Endothelial cell (in vitro differentiated cells): ENCODE measurements at places on chromosomes 11 and 22. TPM values are rescaled to one million over a fixed set of nuclear protein-coding genes. Genes with fewer than 3 reads are reported as not detected.

DNA sequence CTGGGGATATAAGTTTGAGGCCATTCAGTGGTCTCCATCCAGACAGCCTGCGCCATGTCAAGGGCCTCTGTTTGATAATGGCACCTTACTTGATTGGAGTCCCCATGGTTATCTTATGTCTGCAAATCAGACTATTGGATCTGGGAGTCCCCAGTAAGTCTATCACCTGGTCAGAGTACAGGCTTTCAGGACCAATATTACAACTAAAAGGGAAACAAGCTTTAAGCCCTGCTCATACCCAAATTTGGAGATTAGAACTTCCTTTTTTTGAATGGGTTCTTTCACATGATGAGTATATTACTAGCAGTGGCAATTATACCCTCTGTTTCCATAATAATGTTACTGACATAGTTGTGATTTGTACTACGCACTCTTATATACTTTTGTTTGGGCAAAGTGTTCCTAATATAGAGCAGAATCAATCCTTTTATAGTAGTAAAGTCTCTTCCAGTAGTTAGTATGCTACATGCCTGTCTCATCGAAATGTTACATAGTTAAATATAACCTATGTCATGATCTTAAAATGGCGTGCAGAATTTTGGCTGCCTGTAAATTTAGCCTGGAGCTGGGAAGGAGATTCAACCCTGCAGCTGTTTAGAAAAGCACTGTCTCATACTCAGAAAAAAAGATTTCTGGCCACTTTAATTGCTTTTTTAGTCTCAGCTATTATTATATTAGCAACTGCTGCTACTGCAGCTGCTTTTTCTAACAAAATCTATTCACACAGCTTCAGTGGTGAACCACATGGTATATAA, 4.9 kb downstream of the MS4A15 start:
- H3K36me3 ChIP-seq: peaks cover 5% of the 10 kb centered on the region
- H3K4me3 ChIP-seq: no peak overlapping the region
- no peak for DNase-seq

The OVCH2 gene
- 0.85 TPM for total RNA-seq

- H3K36me3 ChIP-seq: no peaks in the 10 kb centered on the region
- no peaks in the 10 kb centered on the region for H3K4me1 ChIP-seq
- no peak overlapping the region for H3K4me3 ChIP-seq
- H3K27ac ChIP-seq: no peak overlapping the region
These were observed 46.2 kb downstream of the IGF2 start for GRCh38 chr11:2092956-2093412.

DNA sequence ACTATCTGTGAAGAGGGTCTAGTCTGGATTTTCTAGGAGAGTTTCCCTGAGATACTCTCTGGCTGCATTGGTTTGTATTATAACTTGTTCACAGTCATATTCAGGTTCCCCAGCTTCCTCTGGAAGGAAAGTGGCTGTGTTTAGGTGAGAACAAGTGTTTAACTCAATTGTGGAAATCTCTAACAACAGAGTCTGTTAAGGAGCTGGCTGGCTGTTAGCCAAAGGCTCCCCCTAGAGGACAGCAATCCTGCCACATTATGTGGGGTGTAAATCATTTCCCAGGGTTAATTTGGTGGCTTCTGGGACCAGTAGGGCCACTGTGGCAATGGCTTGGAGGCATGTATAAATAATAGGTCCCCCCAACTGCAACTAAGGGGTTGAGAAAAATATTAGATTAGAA, 18.4 kb downstream of the MS4A6E start:
- no peak overlapping the region for H3K4me3 ChIP-seq
- peaks cover 9% of the 10 kb centered on the region for H3K4me1 ChIP-seq
- H3K36me3 ChIP-seq: no peaks in the 10 kb centered on the region
- H3K27me3 ChIP-seq: no peaks in the 10 kb centered on the region
- no peak overlapping the region for H3K27ac ChIP-seq

DNA sequence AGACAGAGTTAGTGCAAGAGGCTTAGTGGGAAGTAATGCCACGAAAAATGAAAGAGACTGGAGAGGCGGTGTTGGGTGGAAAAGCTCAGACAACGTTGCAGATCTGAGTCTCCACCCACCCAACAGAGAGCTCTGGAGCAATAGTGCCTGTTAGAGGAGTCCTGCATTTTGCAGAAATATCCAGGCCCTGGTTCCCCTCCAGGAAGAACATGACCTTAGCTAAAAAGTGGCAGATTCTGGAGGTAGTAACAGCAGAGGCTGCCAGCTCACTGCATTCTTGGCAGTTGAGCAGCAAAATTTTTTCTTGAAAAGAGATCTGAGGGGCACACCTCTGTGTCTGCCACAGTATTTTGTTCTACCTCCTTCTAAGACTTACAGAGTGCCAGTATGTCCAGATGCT, 27.7 kb upstream of the BIRC3 start:
- no peak overlapping the region for H3K27ac ChIP-seq
- H3K27me3 ChIP-seq: no peaks in the 10 kb centered on the region
- DNase-seq: no peak
- peaks cover 3% of the 10 kb centered on the region for H3K4me1 ChIP-seq
- H3K36me3 ChIP-seq: no peaks in the 10 kb centered on the region

- H3K27me3 ChIP-seq: no peaks in the 10 kb centered on the region
- H3K27ac ChIP-seq: peak overlapping the region; percentile 74
- H3K4me3 ChIP-seq: no peak overlapping the region
- H3K36me3 ChIP-seq: no peaks in the 10 kb centered on the region
- H3K4me1 ChIP-seq: peaks cover 34% of the 10 kb centered on the region
These were observed 55.0 kb downstream of the ARHGAP42 start for GRCh38 chr11:100741866-100742625.

DNA sequence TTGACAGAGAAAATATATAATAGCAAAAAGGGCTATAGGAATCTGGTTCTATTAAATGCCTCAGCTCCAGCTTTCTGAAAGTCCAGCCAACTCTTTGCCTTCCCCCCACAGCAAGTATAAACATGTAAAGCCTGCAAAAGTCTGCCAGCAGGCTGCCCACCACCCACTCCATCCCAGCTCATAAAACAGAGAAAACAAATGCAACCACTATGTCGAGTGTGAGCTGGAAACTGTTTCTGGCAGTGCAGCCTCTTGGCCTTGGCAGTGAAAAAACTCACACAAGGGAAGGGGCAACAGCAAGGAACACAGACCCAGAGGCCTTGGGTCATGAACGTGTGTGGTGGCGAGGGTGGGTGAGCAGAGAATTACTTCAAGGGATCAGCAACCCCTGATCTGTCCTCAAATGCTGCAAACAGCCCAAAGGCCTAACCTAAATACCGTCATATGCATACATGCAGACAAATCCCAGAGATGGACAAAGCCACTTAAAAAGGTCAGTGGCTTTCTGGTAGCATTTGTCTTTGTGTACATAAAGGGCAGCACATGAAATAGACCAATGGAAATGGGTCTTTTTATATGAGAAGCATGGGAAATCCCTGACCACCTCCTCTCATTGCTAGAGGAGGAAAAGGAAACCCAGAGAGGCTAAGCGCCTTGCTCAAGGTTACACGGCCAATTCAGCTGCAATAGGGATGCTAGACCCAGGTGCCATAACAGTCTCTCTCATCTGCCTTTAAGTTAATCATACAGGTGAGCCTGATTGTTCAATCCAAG, 74.8 kb downstream of the NAT10 start:
- no peak for DNase-seq
- peaks cover 47% of the 10 kb centered on the region for H3K4me1 ChIP-seq
- no peak overlapping the region for H3K27ac ChIP-seq
- peaks cover 14% of the 10 kb centered on the region for H3K27me3 ChIP-seq
- H3K4me3 ChIP-seq: no peak overlapping the region

GRCh38 chr11:61963282-61964057, 4.0 kb downstream of the FTH1 start:
- H3K27ac ChIP-seq: no peak overlapping the region
- H3K4me1 ChIP-seq: peaks cover 29% of the 10 kb centered on the region
- H3K36me3 ChIP-seq: peaks cover 26% of the 10 kb centered on the region

The SYTL2 gene
- 4.0 TPM for total RNA-seq

DNA sequence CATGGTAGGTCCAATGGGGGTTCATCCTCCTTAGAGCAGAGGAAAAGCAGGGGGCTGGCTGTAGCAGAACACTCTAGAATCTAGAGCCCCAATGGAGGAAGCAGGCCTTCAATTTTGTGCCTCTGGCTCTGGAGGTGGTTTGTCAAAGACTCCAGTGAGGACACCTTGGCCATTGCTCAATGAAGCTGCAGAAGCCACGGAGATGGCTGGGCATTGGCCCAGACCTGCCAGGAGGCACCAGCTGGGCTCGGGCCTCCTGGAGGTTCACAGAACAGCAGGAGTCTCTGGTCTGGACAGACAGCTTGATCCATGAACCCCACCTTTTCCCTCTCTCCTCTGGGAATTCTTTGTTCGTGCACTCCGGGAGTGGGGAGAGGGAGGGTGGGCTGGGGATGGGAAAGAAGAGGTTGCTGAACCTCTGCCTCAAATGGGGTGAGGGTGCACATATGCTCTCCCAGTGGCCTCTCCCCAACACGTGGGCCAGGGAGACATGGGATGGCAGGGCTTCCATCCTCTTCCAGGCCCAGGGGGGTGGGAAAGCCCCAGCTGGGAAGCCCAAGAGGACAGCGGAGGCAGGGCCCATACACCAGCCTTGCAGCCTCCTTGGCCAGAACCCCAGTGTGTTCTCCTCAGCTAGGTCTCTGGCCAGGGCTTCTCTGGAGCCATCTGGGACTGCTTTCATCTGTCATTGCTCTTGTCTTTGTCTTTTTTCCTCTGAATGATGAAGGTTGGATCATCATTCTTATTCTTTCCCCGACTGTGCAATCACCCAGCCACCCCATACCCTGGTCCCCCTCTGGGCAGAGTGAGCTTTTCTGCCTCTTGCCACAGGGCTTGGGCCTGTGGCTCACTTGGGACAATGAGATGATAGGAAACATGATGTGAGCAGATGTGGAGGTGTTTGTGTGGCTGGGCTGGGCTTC, 1019.4 kb downstream of the BRD1 start:
- H3K27me3 ChIP-seq: peaks cover 4% of the 10 kb centered on the region
- no peak for DNase-seq
- no peak overlapping the region for H3K4me3 ChIP-seq
- H3K36me3 ChIP-seq: no peaks in the 10 kb centered on the region

DNA sequence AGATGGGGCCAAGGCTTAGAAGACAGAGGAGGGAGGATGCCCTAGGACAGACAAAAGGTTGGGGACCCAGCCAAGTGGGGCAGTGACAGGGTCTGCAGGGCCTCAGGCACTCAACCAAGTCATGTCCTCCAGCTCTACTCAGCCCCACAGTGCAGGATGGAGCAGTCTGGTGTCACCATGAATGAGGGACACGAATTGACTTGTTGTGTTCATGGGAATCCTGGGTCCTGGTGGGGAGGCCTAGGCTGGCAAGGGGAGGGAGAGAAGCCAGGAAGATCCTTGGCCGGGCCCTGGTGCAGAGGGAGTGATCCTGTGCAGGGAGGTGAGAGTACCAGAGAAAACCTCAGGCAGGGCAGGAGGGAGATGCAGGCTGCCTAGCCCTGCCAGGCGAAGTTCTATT, 12.0 kb downstream of the P2RY6 start:
- peak overlapping the region; percentile 43 for H3K4me3 ChIP-seq
- no peak for DNase-seq
- H3K36me3 ChIP-seq: no peaks in the 10 kb centered on the region
- peaks cover 22% of the 10 kb centered on the region for H3K27me3 ChIP-seq
- no peak overlapping the region for H3K27ac ChIP-seq
- H3K4me1 ChIP-seq: peaks cover 17% of the 10 kb centered on the region

DNA sequence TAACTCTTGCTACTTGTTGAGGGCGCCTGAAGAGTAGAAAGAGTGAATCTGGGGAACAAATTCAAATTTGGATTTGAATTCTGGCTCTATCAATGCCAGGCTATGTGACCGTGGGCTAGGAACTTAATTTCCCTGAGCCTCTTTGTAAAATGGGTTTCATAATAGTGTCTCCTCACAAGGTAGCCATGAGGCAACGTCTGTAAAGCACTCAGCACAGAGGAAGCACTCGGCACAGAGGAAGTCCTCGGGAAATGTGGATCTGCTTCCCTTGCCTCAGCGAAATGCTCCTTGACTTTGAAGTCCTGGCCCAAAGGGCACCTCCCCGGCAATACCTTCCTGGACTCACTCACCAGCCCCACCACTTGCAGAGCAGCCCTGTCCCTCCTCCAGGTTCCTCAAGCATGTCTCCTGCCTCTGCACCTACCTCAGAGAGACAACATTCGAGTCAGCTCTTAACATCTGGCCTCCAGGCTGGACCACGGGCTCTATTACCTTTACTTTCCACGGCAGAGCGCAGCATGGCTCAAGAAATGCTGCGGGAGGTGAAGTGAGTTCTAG, 17.7 kb downstream of the CD6 start:
- no peaks in the 10 kb centered on the region for H3K36me3 ChIP-seq
- no peak overlapping the region for H3K27ac ChIP-seq
- DNase-seq: no peak
- H3K4me3 ChIP-seq: no peak overlapping the region
- H3K4me1 ChIP-seq: peaks cover 6% of the 10 kb centered on the region
- peaks cover 2% of the 10 kb centered on the region for H3K27me3 ChIP-seq

The PRR33 gene
- total RNA-seq: not detected

The CD3D gene
- not detected for total RNA-seq

GRCh38 chr22:42169055-42169469, 38.5 kb upstream of the CYP2D6 start:
- peak; percentile 84 for DNase-seq
- no peak overlapping the region for H3K4me3 ChIP-seq
- no peaks in the 10 kb centered on the region for H3K4me1 ChIP-seq
- peaks cover 16% of the 10 kb centered on the region for H3K36me3 ChIP-seq

The OPCML gene
- total RNA-seq: 4.1 TPM

DNA sequence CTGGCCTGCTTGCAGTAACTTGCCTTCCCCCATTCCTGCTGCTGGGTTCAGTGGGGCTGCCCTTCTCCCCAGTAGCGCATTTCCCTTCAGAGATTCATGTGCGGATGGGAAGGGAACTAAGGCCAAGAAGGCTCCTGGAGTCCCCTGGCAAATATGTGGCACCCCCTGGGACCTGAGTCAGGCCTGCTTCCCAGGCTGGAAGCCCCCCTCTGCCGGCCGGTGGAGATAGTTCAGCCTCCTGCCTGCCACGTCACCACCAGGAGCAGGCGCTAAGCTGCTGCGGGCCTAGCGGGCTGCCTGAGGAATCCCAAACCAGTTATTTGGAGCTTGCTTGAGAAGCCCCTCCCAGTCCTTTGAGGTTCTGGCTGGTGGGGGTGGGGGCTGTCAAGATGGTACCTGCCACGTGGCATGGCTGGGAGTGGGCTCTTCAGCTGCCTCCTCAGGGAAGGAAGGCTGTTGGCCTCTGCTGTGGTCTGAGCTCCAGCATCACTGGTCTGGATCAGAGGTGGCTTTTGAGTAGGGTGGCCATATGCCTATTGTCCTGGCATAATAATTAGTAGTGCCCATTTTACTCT, 2.0 kb downstream of the SERPINH1 start:
- peak overlapping the region; percentile 99 for H3K4me3 ChIP-seq
- H3K4me1 ChIP-seq: peaks cover 54% of the 10 kb centered on the region
- peaks cover 21% of the 10 kb centered on the region for H3K27me3 ChIP-seq
- DNase-seq: peak; percentile 74
- peak overlapping the region; percentile 99 for H3K27ac ChIP-seq

GRCh38 chr22:19117111-19117512, 5.1 kb downstream of the DGCR2 start:
- H3K27ac ChIP-seq: no peak overlapping the region
- peaks cover 4% of the 10 kb centered on the region for H3K27me3 ChIP-seq
- H3K4me3 ChIP-seq: no peak overlapping the region
- DNase-seq: no peak
- peaks cover 10% of the 10 kb centered on the region for H3K4me1 ChIP-seq
